Cardiac fibroblast (primary cell): ENCODE measurements at places on chromosomes 6 and 20.

- no peak for DNase-seq
These were observed 37.1 kb downstream of the PLEKHG1 start for GRCh38 chr6:150636808-150637207.

- peak; percentile 63 for DNase-seq
These were observed 15.1 kb downstream of the HIVEP2 start for GRCh38 chr6:142929751-142930358.

- DNase-seq: peak; percentile 72
These were observed 71.0 kb upstream of the CD83 start for GRCh38 chr6:14046476-14047068.

DNA sequence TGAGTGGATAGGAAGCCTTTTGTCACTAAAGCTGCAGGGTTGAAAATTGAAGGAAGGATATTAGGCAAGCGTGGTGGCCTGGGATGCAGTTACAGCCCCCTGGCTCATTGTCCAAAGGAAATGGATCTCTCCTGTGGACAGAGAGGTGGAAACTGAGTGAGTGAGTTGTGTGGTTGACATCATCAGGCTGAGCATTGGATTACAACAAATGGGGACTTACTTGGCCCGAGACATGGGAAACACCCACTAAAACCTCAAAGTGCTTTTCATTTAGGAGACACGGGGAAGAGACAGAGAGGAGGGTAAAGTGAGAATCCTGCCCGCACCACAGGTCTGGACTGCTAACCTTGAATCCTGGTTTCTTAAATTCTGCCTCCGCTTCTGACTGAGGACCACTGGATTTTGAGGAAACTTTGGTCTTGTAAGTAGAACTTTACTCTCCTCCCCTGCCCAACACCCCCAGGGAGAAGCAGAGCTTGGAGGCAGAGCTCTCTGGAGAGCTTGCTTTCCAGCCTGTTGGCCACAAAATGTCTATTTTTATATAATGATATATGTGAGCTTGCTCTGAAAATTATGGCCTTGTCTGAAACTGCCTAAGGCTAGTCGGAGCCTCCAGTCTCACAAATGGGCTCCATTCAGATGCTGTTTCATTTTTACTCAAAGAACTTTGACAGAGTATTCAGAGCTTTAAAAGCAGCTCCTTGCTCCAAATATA lies at the start of gene PKIG:
Gene PKIG (plus strand): TSS at position 269 of the 715 bp plus-strand sequence. CDS start 31,978 bp downstream, outside the sequence.
- DNase-seq: peak; percentile 90

- no peak for DNase-seq
These were observed 148.8 kb downstream of the QKI start for GRCh38 chr6:163563318-163563717.

DNA sequence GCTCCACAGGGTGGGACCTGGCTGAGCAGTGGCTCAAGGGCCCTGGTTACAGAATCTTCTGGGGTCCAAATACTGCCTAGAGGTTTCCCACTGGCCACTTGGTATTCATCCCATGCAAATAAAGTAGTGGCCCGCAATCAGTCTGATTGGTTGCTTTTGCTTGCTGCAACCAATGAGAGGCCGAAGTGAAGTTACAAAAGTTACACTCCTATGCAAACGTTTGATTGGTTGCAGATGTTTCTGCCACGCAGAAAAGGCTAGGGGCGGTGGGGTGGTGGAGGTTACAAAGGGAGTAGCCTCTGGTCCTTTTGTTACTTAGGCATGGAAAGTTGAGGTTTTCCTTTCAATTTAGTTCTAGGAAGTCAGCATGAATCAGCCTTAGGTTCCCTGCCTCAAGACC lies 3.6 kb upstream of the NHLRC1 start:
- peak; percentile 18 for DNase-seq

DNA sequence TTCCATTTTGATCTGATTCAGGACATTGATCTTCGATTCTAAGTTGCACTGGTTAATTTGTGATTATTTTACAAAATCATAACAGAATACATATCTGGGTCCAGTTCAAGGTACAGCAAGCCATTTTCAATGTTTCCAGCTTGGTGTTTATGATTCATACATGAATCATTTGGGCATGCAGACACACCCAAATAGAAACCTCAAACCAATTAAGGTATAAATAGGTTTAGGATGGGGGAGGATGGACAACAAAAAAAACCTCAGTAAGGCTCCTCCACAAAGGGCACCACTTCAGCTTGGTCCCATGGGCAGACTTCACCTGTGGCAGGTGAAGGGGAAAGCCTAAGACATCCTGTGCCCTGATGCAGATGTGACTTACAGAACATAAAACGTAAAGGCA lies 192.7 kb downstream of the KHDC1L start:
- no peak for DNase-seq

- DNase-seq: no peak
These were observed 98.0 kb upstream of the SCP2D1 start for GRCh38 chr20:18715564-18715963.

DNA sequence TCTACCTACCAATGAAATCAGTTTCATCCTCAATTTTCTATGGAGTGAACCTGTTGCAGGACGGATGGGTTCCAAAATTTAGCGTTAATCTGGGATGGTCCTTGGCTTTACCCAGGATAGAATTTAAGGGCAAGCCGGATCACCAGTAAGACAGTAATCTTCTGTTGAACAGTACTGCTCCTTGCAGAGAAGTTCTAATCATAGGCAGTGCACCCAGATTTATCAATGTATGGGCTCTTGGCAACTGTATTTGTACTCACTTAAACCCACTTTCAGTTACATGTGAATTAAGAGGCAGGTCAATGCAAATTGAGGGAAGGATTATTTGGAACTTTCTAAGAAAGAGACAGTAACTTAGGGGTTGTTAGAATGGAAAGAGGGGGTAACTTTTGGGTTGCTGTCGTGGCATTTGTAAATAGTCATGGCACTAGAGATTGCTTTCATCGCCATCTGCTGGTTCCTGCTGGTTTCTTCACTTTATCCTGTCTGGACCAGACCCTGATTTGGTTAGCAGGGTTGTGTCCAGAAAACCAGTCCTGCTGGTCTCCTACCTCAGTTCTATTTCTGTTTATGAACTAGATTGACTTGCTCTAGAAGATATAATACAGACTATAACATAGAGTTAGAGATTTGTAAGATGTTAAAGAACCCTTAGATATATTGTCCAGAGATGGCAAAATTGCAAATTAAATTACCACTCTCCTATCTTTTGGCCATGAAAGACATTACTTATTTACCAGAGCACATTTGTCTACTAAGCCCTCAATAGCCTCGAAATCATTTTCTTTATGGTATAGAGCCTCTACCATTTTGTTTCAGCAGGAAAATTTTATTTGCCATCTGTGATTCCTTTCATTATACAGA lies 646.3 kb downstream of the UTRN start:
- DNase-seq: peak; percentile 49

- DNase-seq: no peak
These were observed 219.7 kb upstream of the SUPT3H start for GRCh38 chr6:45597424-45597823.

GRCh38 chr6:20819774-20820400 lies 285.6 kb downstream of the CDKAL1 start:
- no peak for DNase-seq

DNA sequence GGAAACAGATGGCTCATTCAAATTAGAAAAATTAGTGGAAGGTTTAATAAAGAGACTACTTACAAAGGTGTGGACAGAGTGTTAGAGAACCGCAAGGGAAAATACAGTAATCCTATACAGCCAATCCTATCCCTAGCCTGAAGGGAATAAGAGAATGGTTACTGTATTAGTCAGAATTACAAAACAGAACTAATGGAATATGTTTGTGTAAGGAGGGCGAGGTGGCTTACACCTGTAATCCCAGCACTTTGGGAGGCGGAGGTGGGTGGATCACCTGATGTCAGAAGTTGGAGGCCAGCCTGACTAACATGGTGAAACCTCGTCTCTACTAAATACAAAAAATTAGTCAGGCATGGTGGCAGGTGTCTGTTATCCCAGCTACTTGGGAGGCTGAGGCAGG lies 16.3 kb upstream of the TRPC4AP start:
- no peak for DNase-seq
